KG1 (cell line): ENCODE measurements at places on chromosomes 12 and 14.

DNA sequence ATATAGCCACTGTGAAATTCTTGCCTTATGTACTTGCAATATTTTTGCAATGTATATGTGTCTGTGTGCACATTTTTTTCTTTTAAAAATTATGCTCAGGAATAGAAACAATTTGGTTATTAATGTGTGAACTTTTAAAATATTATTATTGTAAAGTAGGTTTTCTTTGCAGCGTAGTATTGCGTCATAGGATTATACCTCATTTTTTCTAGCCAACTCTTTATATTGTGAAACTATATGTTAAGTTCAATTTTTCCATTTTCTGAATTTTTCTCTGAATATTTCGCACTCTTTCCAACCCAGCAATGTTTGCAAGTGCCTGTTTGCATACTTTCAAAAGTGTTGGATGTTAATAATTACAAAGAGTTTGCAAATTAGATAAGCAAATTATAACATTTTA is 471.6 kb upstream of the LMO3 start:
- no peak for DNase-seq

GRCh38 chr12:29763301-29763683 is 20.4 kb downstream of the TMTC1 start:
- no peak for DNase-seq

DNA sequence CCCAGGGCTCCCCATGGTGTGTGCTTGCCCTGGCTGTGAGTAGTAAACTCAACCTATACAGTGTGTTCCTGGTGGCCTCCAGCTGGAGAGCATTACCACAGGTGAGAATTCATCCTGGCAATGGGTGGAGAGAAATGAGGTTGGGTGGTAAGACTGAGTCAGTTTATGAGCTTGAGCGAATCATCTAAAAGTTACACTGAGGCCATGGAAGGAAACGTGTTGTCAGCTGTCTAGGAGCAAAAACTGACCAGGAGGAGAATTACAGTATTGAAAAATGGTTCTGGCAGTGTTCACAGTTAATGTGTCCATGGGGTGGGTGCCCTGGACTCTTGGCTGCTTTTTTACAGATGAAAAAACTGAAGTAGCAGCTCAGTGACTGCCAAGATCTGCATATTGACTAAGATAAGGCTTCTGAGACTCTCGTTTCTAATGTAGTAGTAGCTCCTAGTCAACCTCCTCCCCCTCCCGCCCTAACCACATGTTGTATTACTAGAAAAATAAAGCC is 202.0 kb upstream of the AMIGO2 start:
- no peak for DNase-seq

GRCh38 chr12:124371366-124371765 is 76.5 kb downstream of the RFLNA start:
- no peak for DNase-seq

DNA sequence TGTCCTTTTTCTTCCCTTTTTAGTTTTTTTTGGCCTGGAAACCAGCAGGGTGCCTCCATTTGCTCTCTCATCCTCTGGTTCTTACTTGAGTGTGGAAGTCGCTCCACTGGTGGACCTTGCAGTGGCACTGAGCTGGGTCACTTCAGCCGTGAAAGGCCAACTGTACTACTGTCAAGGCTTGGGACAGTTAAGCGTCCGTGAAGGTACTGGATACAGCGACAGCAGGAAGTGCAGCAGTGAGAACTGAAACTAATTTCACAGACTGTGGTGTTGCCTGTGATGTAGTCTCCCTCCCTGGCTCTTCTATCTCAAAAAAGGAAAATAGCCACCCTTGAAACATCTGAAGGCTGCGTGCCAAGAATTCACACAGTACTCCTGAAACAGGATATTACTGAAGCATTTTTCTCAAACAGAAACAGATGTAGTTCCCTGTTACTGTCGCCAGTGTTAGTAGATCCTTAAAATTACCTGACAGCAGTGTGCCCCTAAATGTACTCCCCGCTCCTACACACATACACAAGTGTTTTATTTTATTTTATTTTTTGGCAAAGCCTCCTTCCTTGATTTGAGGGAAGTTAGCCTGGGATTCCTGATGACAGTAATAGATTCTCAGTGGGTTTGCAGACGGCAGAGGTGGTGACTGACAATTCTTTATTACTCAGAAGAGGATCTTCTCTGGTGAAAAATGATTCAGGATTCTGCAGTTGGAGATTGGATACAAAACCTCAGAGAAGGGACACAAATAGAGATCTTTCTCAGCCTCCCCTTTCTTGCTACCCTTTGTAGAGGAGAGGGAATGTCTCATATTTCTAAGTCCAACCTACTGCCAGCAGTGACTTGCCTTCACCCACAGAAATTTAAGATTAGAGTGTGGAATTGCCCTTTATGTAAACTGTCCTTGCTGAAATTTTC is 4.4 kb downstream of the SUSD6 start:
- peak; percentile 42 for DNase-seq

DNA sequence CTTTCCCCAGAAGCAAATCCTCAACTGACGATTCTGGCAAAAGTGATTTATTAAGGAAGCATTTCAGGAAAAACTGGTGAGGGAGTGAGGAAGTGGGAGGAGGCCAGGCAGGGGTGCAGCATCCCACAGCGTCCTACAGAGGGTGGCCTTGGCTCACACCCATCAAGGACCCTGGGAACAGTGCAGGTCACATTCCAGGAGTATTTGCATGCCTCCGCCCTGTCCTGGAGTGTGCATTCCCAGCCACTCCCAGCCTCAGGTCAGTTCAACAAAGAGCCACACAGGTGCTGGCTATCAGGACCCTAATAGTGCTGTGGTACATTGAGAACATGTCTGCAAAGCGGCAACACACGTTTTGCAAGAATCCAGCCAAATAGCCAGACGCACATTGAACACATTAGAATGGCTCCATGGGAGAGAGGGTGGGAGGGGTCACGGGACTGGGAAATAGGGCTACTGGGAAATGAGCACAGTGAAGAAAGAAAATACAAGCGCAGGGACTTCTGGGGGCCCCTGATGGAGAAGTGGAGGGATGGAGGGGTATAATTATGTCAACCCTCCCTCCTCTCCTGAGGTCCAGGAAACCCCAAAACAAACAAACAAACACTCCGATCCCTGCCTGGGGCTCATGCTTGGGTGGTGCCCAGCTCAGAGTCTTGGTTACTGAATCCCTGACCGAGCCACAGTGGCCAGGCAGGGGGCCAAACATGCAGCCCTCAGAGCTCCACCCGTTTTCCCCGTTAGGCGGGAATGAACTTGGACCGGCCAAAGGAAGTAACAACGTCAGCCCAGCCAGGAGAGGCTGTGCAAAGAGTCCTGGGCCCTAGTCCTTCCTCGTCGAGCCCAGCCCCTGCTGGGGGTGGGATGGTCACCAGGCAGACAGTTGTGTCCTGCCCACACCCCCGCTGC is 36.5 kb downstream of the CMKLR1 start:
- DNase-seq: no peak
